ENCODE measurements at places on chromosomes 4 and X. TPM values are rescaled to one million over a fixed set of nuclear protein-coding genes. Genes with fewer than 3 reads are reported as not detected.

DNA sequence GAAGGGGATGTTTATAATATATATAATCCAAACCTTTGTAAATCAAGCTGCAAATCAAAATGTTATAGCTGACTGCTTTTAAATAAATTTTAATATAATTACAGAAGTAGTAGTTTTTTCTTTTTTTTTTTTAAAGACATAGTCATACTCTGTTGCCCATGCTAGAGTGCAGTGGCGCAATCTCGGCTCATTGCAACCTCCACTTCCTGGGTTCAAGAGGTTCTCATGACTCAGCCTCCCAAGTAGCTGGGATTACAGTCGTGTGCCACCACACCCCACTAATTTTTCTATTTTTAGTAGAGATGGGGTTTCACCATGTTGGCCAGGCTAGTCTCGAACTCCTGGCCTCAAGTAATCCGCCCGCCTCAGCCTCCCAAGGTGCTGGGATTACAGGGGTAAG, 178.7 kb downstream of the FBXW7 start:
- DNase-seq, result no peak

DNA sequence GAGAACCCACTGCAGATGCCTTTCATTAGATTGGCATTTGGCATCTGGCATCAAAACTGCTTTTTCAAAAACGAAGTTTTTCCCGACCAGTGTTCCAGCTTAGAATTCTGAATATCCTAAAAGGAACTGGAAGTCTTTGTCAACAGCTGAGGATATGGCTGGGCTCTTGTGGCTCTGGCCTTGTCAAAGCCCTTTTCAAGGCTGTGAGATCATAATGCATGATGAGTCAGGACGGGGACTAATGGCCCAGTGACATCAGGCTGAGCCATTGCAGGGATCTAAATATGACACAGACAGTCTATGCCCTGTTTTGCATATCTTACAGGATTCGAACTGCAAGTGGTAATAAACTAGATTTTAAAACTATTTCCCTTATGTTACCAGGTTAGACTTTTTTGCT, 306.4 kb downstream of the PTTG2 start:
- DNase-seq, result no peak

DNA sequence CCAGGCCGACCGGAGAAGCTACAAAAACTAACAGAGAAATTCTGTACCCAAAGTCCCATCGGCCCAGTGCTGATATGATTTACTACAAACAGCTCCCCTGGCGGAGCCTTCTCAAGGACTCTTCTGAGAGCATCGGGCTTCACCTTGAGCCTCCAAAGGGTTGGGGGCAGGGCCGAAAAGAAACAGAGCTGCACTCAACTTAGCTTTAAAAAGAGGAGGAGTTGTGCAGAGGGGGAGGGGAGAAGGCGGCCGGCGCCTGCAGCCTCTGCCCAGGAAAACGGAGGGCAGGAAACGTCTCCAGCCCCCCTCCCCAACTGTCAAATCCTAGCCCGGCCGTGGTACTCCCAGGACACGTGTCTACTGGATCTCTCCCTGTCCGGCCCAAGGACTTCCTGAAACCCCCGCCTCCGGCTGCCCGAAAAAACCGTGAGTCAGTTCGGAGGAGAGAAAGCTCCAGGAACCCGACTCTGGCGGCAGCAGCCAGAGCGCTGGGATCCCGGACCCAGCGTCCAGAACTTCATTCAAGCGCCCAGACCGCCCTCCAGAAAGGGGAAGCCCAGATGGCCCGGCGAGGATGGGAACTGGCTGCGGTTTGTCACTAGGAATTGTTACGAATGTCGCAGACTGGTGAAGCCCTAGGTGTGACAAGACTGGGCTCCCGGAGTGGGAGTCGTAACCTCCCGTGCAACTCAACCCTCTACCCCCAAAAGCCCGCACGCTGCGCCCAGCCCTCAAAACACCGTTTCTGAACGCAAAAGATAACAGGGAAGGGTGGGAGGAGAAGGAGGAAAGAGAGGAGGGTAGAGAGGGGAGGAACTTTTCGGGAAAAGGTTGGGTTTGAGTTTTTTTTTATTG, 973 bp downstream of the ADAMTS3 start:
- peak; percentile 73 for DNase-seq

GRCh38 chr4:114921790-114922591, 191.4 kb downstream of the NDST4 start:
- DNase-seq, result no peak

GRCh38 chrX:69024161-69024736, 141.0 kb downstream of the PJA1 start:
- no peak for DNase-seq

DNA sequence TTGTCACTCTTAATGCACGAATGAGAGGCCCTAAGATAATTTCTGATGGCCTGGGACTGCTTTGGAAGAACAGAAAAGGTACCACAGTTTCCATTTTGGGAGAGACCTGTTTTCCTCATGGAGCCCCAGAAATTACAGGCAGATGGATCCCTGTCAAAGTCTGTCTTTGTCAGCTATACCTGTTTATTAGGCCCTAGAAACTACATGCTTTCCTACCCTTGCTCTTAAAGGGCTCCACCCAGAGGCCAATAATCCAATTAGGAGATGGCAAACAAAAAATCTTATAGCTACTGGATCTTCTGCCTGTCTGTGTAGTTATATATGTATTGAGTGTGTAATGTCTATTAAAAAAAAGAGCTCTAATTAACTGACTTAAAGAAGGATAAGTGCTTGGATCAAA, 141.3 kb downstream of the NR3C2 start:
- no peak for DNase-seq

- DNase-seq, result no peak
Measured at GRCh38 chrX:133440081-133440796, 24.9 kb upstream of the GPC4 start.

- no peak for DNase-seq
Measured at GRCh38 chr4:82642331-82642730, 80.5 kb upstream of the TMEM150C start.

- DNase-seq, result no peak
Measured at GRCh38 chrX:129642641-129643040, 12.1 kb downstream of the APLN start.

DNA sequence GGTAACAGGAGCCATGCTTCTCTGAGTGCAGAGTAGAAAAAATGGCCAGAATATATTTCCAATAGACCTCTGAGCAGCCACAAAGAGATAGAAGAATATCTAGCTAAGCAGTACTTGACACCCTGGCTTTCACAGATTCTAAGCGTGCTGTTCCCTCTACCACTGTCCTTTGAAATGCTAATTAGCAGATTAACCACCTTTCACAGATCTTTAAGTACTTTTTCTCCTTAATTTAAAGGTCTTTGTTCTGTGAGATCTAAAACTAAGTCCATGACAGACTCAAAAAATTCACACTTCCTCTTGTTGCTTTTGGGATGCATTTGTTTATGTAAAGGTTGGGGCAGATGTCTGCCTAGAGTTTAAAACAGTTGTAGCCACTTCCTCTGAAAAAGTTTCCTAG, 28.3 kb upstream of the MAGEC2 start:
- DNase-seq, result no peak

DNA sequence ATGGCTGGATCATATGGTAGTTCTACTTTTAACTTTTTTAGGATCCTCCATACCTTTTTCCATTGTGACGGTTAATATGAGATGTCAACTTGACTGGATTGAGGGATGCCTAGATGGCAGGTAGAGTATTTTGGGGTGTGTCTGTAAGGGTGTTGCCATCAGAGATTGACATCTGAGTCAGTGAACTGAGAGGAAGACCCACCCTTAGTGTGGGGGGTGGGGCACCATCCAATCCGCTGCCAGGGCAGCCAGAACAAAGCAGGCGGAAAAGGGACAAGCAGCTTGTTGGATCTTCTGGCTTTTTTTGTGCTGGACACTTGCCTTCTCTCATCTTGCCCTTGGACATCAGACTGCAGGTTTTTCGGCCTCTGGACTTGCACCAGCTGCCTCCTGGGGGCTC, 168.5 kb upstream of the CXCL13 start:
- DNase-seq, result no peak

- no peak for DNase-seq
Measured at GRCh38 chr4:55507612-55508011, 39.1 kb downstream of the CLOCK start.

The RNF212 gene
- total RNA-seq, result 17.9 TPM

Measured in sciatic nerve (tissue), 2 donors.